ENCODE measurements at places on chromosomes 4 and X. TPM values are rescaled to one million over a fixed set of nuclear protein-coding genes. Genes with fewer than 3 reads are reported as not detected.
A peak's percentile ranks its signal among the peaks of the same experiment; 100 is the strongest.

DNA sequence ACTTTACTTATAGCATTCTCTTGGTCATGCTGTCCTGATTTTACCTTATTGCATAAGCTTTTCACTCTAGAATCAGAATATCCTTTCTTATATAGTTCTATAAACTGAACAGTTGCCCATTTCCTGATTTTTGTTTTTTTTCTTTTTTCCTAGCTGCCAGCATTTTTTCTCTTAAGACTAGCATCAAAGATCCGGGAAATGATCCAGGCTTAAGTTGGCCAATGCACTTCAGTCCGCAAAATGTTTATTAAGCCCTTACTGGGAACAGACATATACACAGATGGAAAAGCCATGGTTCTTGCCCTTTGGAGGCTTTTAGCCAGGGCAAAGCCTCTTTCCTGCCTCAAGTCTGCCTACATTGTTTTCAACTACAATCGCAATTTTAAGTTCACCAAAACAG, 10.1 kb upstream of the BMP2K start:
- no peak overlapping the region for H3K27ac ChIP-seq
- no peak for DNase-seq
- H3K4me3 ChIP-seq, result no peak overlapping the region
- H3K27me3 ChIP-seq, result no peaks in the 10 kb centered on the region
- peaks cover 8% of the 10 kb centered on the region for H3K4me1 ChIP-seq

DNA sequence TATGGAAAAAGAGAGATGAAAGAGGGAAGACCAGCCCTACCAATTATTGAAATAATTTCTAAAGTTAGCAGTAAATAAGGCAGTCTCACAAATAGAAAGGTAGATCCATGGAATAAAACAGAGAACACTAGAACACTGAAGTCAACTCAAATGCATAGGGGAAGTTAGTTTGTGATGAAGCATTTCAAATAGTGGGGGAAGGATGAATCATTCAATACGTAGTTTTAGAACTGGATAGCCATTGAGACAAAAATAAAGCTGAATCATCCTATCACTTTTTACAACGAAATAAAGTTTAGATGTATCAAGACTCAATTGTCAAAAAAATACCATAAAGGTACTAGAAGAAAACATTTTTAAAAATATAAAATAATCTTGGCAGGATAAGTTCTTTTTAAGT, 143.2 kb upstream of the DGKK start:
- no peaks in the 10 kb centered on the region for H3K27me3 ChIP-seq
- H3K4me3 ChIP-seq, result no peak overlapping the region
- no peaks in the 10 kb centered on the region for H3K36me3 ChIP-seq
- no peak for DNase-seq
- no peak overlapping the region for H3K27ac ChIP-seq
- no peaks in the 10 kb centered on the region for H3K4me1 ChIP-seq

- peak overlapping the region; percentile 63 for H3K4me3 ChIP-seq
- no peak for DNase-seq
- no peaks in the 10 kb centered on the region for H3K36me3 ChIP-seq
- no peak overlapping the region for H3K27ac ChIP-seq
- peaks cover 44% of the 10 kb centered on the region for H3K27me3 ChIP-seq
- H3K4me1 ChIP-seq, result peaks cover 15% of the 10 kb centered on the region
Observed at GRCh38 chr4:11427121-11427996, 1.3 kb downstream of the HS3ST1 start.

GRCh38 chr4:101356928-101357327, 9.6 kb upstream of the PPP3CA start:
- no peak for DNase-seq
- no peaks in the 10 kb centered on the region for H3K36me3 ChIP-seq
- no peaks in the 10 kb centered on the region for H3K27me3 ChIP-seq
- H3K4me3 ChIP-seq, result no peak overlapping the region
- H3K27ac ChIP-seq, result no peak overlapping the region

- peak overlapping the region; percentile 91 for H3K4me3 ChIP-seq
- H3K36me3 ChIP-seq, result no peaks in the 10 kb centered on the region
- H3K27me3 ChIP-seq, result peaks cover 2% of the 10 kb centered on the region
- H3K4me1 ChIP-seq, result peaks cover 36% of the 10 kb centered on the region
- peak overlapping the region; percentile 98 for H3K27ac ChIP-seq
Observed at GRCh38 chr4:163165217-163166017, 1.3 kb downstream of the NAF1 start.

GRCh38 chr4:183140911-183141320, 41.9 kb downstream of the WWC2 start:
- H3K4me1 ChIP-seq, result peaks cover 49% of the 10 kb centered on the region
- H3K27ac ChIP-seq, result peak overlapping the region; percentile 59
- H3K36me3 ChIP-seq, result no peaks in the 10 kb centered on the region
- no peaks in the 10 kb centered on the region for H3K27me3 ChIP-seq
- H3K4me3 ChIP-seq, result no peak overlapping the region

- no peaks in the 10 kb centered on the region for H3K27me3 ChIP-seq
- no peak overlapping the region for H3K27ac ChIP-seq
- H3K36me3 ChIP-seq, result peaks cover 11% of the 10 kb centered on the region
Observed at GRCh38 chr4:109672169-109672930, 30.9 kb downstream of the CASP6 start.

DNA sequence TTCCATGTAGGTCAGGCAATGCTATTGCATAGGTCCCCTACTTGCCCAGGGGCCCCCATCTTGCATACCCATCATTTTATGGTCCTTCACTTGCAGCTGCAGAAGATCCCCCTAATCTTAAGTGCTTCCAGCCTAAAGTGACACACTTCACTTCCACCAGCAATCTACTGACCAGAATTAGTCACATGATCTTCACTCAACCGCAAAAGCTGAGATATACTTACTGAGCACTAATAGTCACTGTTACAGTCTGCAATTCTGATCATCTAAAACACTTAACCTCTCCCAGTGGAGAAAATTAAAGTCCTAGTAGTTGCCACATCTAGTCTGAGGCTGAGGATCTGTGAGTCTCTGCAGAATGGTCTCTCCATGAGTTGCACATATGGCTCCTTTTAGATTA, 82.1 kb downstream of the AREG start:
- no peaks in the 10 kb centered on the region for H3K36me3 ChIP-seq
- DNase-seq, result no peak
- peaks cover 10% of the 10 kb centered on the region for H3K27me3 ChIP-seq
- peaks cover 11% of the 10 kb centered on the region for H3K4me1 ChIP-seq

DNA sequence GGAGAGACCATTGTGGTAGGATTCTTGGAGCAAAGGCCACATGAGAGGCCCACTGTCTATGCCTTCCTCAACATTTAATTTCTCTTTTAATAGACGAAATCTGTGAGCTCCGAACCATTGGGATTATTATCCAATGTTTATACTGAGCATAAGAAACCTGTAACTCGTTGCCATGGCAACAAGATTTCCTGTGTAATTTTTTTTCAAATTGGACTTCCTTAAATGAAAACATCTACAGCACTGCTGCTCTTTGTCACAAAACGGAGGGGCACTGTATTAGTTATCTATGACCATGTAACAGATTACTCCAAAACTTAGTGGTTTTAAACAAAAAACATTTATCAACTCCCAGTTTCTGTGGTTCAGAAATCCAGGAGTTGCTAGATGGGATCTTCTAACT, 38.7 kb downstream of the PPP1R2C start:
- no peak for DNase-seq
- no peaks in the 10 kb centered on the region for H3K4me1 ChIP-seq
- H3K27ac ChIP-seq, result no peak overlapping the region
- no peaks in the 10 kb centered on the region for H3K27me3 ChIP-seq
- no peak overlapping the region for H3K4me3 ChIP-seq

- no peak for DNase-seq
- no peak overlapping the region for H3K27ac ChIP-seq
- H3K36me3 ChIP-seq, result peaks cover 6% of the 10 kb centered on the region
- no peaks in the 10 kb centered on the region for H3K4me1 ChIP-seq
- H3K27me3 ChIP-seq, result no peaks in the 10 kb centered on the region
Observed at GRCh38 chrX:7904562-7904961, 22.7 kb downstream of the PNPLA4 start.

The ANOS1 gene
- 23.1 TPM for total RNA-seq

The SSX4 gene
- not detected for total RNA-seq
